Activated CD4-positive, alpha-beta T cell treated with anti-CD3 and anti-CD28 coated beads, Interleukin-2, amount 50 U/mL, for 4 hours (primary cell): ENCODE measurements at places on chromosomes 12 and 14.

GRCh38 chr12:79063258-79063657 lies 198.7 kb downstream of the SYT1 start:
- no peak for DNase-seq

- peak; percentile 91 for DNase-seq
These were observed 14.7 kb upstream of the ZNF385A start for GRCh38 chr12:54398995-54399793.

DNA sequence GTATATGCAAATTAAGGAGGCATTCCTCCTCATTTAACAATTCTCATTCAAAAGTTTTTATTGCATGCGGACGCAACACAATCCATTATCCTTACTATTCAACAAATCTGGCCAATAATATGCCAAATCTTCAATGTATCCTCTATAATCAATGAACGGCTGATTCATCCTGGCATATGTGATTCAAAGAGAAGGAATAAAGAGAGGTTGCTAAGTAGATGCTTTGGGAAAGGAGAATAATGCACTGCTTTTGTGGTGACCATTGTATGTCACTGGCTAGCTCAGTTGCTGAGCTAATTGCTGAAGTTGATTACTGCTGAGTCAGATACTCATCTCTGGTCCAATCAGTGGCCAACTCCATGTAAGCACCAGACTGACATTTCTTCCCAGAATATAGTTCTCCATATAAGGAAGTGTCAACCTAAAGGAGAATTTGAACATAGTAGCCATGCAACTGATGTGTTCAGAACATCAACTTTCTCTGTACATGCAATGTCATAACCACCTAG lies 148.0 kb downstream of the PDZRN4 start:
- no peak for DNase-seq

- DNase-seq: no peak
These were observed 776.9 kb downstream of the SLC6A15 start for GRCh38 chr12:84135586-84136279.

GRCh38 chr12:53098354-53098981 lies 1.0 kb downstream of the IGFBP6 start:
- DNase-seq: no peak

- no peak for DNase-seq
These were observed 53.3 kb upstream of the LRRK2 start for GRCh38 chr12:40171501-40171900.

GRCh38 chr14:97977651-97978261 lies 1180.6 kb downstream of the VRK1 start:
- DNase-seq: peak; percentile 56

DNA sequence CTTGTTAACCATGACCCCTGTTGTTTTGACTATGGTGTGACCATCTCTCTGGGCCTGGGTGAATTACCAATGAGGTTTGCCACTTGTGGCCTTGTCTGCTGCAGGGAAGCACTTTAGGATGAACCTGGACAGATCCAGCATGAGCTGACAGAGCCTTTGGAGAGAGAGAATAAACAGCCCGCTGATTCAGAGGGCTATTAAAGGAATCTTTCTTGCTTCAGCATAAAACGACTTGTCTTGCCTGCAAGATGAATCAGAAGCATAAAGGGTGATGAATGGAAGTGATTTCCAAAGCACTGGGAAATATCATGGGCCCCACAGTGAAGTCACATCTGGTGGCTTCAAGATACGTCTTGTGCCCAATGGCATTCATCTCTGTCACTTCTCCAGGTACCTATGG lies 69.0 kb upstream of the WSCD2 start:
- DNase-seq: no peak

GRCh38 chr12:128286970-128287369 lies 20.0 kb downstream of the TMEM132C start:
- DNase-seq: no peak

- no peak for DNase-seq
These were observed 23.0 kb downstream of the SFSWAP start for GRCh38 chr12:131733874-131734273.

DNA sequence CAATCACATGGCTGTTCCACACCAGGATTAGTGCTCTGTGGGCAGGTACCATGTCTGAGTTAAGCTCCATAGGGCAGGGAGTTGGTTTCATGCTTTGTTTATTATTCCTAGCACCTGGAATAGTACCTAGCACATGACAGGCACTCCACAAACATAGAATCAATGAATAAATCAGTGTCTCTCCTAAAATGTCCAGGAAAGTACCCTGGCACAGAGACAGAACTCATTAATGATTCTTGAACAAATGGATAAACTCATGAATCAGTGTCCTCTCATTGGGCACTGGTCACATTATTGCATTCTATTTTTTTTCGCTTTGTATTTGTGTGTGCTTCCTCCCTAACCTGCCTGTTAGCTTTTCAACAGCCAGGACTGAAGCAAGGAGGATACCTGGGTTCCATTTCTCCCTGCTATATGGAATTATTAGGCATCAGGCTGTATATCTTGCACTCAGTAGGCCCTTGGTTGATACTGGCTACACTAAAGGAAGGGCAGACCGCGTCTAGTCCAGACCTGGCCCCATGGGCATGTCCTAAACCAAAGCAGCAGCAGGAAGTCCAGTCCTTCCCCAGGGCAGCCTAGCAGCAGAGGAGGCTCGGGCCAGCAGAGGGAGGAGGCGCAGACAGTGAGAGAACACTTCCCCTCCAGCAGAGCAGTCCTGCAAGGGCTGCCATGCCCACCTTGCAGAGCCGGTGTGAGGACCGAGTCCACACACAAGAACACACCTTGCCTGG lies 18.4 kb downstream of the HDAC7 start:
- DNase-seq: no peak

- DNase-seq: peak; percentile 69
These were observed 693 bp downstream of the LRP10 start for GRCh38 chr14:22872033-22872832.

GRCh38 chr12:21913823-21914222 lies 27.4 kb downstream of the ABCC9 start:
- no peak for DNase-seq

- no peak for DNase-seq
These were observed 1.7 kb upstream of the LRP1 start for GRCh38 chr12:57126561-57126960.

DNA sequence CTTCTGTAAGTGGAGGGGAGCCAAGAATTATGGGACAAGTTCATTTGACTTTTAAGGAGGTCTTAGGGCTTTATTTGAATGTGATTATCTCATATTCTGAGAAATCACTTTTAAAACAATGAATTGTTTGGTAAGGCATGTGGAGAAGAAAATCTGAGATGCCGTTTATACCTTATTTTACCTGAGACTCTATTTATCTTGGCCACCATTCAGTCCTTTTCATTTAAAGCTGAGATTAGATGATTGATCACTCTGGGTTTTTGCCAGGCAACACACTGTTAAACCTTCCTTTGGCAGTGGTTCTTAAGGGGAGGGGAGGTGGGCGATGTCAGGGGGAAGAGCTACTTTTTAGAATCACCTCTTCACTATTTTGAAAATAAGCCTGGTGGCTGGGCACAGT lies 11.4 kb downstream of the CAND1 start:
- DNase-seq: no peak
